Spinal cord (tissue), 10 donors: ENCODE measurements at places on chromosomes 4 and X. TPM values are rescaled to one million over a fixed set of nuclear protein-coding genes. Genes with fewer than 3 reads are reported as not detected.
A peak's percentile ranks its signal among the peaks of the same experiment; 100 is the strongest.

- H3K4me1 ChIP-seq = no peaks in the 10 kb centered on the region
- no peak overlapping the region for H3K27ac ChIP-seq
- H3K27me3 ChIP-seq = no peaks in the 10 kb centered on the region
- DNase-seq = no peak
- no peaks in the 10 kb centered on the region for H3K36me3 ChIP-seq
Observed at GRCh38 chr4:176448761-176449160, 129.0 kb downstream of the SPCS3 start.

- H3K4me1 ChIP-seq = no peaks in the 10 kb centered on the region
- DNase-seq = no peak
- H3K36me3 ChIP-seq = no peaks in the 10 kb centered on the region
- H3K27me3 ChIP-seq = peaks cover 2% of the 10 kb centered on the region
Observed at GRCh38 chrX:17990532-17990931, 129.4 kb upstream of the RAI2 start.

- no peak overlapping the region for H3K27ac ChIP-seq
- no peaks in the 10 kb centered on the region for H3K27me3 ChIP-seq
- H3K4me1 ChIP-seq = no peaks in the 10 kb centered on the region
- no peaks in the 10 kb centered on the region for H3K36me3 ChIP-seq
- H3K4me3 ChIP-seq = no peak overlapping the region
Observed at GRCh38 chr4:170589597-170590191, 499.9 kb upstream of the AADAT start.

- no peak overlapping the region for H3K4me3 ChIP-seq
- H3K4me1 ChIP-seq = no peaks in the 10 kb centered on the region
- no peaks in the 10 kb centered on the region for H3K36me3 ChIP-seq
- no peak for DNase-seq
- no peak overlapping the region for H3K27ac ChIP-seq
Observed at GRCh38 chrX:132294776-132295495, 75.7 kb upstream of the RAP2C start.

GRCh38 chrX:108000751-108001150, 18.6 kb upstream of the TEX13B start:
- no peak overlapping the region for H3K27ac ChIP-seq
- no peaks in the 10 kb centered on the region for H3K36me3 ChIP-seq
- H3K27me3 ChIP-seq = peaks cover 2% of the 10 kb centered on the region
- no peak for DNase-seq

Gene SPATA4
- polyA plus RNA-seq = 1.2 TPM

DNA sequence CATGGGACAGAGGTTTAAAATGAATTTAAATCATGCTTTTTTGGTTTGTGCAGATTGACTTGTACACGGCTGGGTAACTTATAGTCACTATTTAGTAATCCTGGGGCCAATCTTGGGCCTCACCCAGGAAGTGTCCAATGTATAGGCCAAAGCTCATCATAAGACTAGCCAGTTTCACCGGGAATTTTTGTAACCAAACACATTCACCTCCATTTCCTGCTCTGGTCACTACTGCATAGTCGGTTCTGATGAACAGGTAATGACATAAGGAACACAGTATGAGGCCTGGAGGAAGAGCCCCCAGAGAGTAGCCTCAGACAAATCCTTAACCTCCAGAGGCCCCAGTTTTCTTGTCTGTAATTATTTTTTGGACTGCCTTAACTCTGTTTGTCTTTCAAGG, 81.9 kb downstream of the HPRT1 start:
- H3K4me3 ChIP-seq = no peak overlapping the region
- H3K27ac ChIP-seq = no peak overlapping the region
- H3K36me3 ChIP-seq = peaks cover 5% of the 10 kb centered on the region
- H3K4me1 ChIP-seq = peaks cover 22% of the 10 kb centered on the region
- DNase-seq = no peak

Gene DAPP1
- 0.53 TPM for polyA plus RNA-seq

GRCh38 chr4:127669691-127670090, 36.9 kb downstream of the INTU start:
- H3K4me3 ChIP-seq = no peak overlapping the region
- H3K36me3 ChIP-seq = no peaks in the 10 kb centered on the region
- H3K4me1 ChIP-seq = no peaks in the 10 kb centered on the region
- no peaks in the 10 kb centered on the region for H3K27me3 ChIP-seq
- H3K27ac ChIP-seq = no peak overlapping the region
- no peak for DNase-seq

DNA sequence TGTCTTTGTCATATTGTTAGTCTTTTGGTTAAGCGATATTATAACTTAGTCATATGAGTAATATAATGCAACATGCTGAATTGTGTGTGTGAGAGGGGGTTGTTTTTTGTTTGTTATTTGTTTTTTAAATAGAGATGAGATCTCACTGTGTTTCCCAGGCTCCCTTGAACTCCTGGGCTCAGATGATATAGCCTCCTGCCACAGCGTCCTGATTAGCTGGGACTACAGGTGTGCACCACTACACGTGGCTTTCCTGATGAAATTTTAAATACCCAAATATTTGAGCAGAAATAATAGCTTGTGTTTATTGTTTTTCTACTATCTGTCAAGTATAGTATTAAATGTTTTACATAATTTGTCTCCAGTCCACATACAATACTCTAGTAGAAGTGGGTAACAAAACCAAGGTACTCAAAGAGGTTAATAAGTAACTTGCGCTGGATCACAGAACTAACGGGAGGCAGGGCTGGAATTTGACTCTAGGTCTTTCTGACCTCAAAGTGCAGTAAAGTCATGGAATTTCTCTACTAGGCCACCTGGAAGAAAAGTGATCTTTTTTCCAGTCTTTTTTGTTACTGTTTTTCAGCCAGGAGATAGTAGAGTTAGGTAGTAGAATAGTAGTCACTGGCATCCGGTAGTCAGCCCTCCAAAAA, 47.8 kb downstream of the CLCN3 start:
- no peaks in the 10 kb centered on the region for H3K4me1 ChIP-seq
- H3K4me3 ChIP-seq = no peak overlapping the region
- no peak for DNase-seq
- H3K27me3 ChIP-seq = no peaks in the 10 kb centered on the region
- no peaks in the 10 kb centered on the region for H3K36me3 ChIP-seq
- H3K27ac ChIP-seq = no peak overlapping the region

DNA sequence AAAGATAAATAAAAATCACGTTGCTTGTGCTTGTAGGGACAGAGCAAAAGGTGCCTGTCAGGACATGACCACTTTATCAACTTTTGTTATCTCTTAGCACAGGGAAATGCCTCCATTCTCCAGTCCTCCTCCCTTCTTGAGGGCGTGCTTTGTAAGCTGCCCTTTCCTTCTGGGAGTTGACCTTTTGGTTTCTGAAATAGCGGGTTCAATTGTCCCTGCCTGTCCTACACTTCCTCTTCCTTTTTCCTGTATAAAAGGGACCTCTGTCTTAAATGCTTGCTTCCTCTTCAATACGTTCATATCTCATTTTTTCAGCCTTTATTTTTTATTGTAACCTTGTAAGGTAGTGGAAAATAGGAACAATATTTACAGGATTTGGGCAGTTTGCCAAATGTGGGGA, 153.5 kb downstream of the SH3BGRL start:
- no peak overlapping the region for H3K27ac ChIP-seq
- no peaks in the 10 kb centered on the region for H3K4me1 ChIP-seq
- DNase-seq = no peak
- H3K4me3 ChIP-seq = no peak overlapping the region

DNA sequence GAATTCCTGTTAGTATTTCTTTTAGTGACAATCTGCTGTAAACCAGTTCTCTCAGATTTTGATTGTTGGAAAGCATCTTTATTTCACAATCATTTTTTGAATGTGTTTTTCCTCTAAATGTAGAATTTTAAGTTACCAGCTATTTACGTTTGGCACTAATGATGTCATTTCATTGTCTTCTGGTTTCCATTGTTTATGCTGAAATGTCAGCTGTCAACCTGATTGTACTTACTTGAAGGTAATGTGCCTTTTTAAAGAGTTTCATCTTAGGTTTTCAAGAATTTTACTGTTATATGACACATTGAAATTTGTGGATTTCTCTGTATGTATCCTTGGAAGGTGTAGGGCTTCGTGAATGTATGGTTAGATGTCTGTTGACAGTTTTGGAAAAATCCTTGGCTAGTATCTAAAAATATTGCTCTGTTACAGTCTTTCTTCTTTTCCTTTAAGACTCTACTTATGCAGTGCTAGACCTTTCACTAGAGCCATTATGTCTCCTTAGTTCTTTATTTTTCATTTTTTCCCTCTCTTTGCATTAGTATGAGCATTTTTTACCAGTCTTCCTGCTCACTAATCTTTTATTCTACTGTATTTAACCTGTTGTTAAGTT, 30.4 kb downstream of the SMAD1 start:
- H3K27ac ChIP-seq = no peak overlapping the region
- no peaks in the 10 kb centered on the region for H3K36me3 ChIP-seq
- H3K27me3 ChIP-seq = no peaks in the 10 kb centered on the region
- H3K4me1 ChIP-seq = no peaks in the 10 kb centered on the region
- DNase-seq = no peak

DNA sequence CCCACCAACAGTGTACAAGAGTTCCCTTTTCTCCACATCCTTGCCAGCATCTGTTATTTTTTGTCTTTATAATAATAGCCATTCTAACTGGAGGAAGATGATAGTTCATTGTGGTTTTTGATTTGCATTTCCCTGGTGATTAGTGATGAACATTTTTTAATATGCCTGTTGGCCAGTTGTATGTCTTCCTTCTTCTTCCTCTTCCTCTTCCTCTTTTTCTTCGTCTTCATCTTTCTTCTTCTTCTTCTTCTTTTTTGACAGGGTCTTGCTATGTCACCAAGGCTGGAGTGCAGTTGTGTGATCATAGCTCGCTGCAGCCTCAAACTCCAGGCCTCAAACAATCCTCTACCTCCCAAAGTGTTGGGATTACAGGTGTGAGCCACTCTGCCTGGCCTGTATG, 87.4 kb downstream of the CCDC160 start:
- no peak overlapping the region for H3K27ac ChIP-seq
- no peaks in the 10 kb centered on the region for H3K36me3 ChIP-seq
- no peaks in the 10 kb centered on the region for H3K4me1 ChIP-seq
- DNase-seq = no peak
- no peak overlapping the region for H3K4me3 ChIP-seq

Gene ARSJ
- polyA plus RNA-seq = 0.66 TPM

- H3K4me3 ChIP-seq = no peak overlapping the region
- H3K27me3 ChIP-seq = peaks cover 4% of the 10 kb centered on the region
- no peaks in the 10 kb centered on the region for H3K36me3 ChIP-seq
- DNase-seq = no peak
- no peak overlapping the region for H3K27ac ChIP-seq
Observed at GRCh38 chrX:104668550-104668949, 102.6 kb downstream of the IL1RAPL2 start.

DNA sequence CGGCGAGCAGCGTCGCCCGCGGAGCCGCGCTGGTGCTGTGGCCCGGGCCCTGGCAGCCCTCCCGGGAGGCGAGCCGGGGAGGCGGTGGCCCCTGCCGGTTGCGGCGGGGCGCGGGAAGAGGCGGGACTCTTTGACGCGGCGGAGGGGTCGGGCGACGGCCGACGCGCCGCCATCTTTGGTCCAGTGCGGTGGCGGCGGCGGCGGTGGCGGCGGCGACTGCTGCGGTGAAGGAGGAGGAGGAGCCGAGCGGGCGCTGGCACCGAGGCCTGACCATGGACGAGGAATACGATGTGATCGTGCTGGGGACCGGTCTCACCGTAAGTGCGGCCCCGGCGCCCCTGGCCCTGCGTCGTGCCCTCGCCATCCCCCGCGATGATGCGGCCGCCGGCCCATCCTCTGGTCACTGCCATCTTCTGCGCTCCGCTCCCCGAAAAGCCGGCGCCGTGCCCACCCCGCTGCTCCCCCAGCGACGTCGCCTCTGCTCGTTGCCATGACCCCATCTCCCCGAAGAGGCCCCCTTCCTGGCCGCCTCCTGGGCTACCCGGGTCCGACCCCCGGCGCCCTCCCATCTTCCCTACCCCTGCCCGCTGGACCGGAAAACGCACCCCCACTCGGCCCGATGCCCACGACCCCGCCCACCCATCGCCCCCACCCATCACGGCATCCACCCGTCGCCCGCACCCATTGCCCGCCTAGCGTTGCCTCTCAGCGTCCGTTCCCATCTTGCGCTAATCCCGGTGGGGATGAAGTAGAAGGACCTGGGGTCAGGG, at the start of gene GDI1:
GDI1 (plus strand) TSS at position 172 of the 770 bp plus-strand sequence; CDS start at position 273, 101 bp downstream.
- peak; percentile 34 for DNase-seq
- H3K4me3 ChIP-seq = peak within 1 kb of the TSS; percentile 57
- H3K36me3 ChIP-seq = peaks cover 71% of the 10 kb centered on the region
- H3K27ac ChIP-seq = peak within 1 kb of the TSS; percentile 79

Gene IBSP
- 0.16 TPM for polyA plus RNA-seq

DNA sequence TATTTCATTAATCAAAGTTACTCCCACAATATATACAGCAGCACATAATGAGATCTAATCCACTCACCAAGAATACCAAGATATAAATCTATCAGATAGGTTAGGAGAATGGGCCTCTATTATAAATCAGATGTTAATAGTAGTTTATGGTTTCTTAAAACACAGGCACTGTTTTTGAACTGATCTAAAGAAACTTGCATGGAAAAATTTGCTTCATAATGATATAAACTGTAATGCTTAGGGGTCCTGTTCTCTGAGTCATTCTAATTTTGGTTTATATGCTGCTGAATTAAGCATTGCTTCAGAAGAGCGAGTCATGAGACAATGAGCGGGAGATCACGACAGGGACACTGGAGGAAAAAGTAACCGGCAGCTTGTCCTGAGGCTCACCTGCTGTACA, 113.3 kb upstream of the OTUD4 start:
- no peaks in the 10 kb centered on the region for H3K4me1 ChIP-seq
- H3K4me3 ChIP-seq = no peak overlapping the region
- no peak for DNase-seq
- no peaks in the 10 kb centered on the region for H3K27me3 ChIP-seq

GRCh38 chr4:2246384-2247127, 4.6 kb upstream of the HAUS3 start:
- no peak overlapping the region for H3K27ac ChIP-seq
- H3K36me3 ChIP-seq = peaks cover 55% of the 10 kb centered on the region
- peaks cover 15% of the 10 kb centered on the region for H3K4me1 ChIP-seq
- peak; percentile 0 for DNase-seq

Gene BGN
- 98.9 TPM for polyA plus RNA-seq

DNA sequence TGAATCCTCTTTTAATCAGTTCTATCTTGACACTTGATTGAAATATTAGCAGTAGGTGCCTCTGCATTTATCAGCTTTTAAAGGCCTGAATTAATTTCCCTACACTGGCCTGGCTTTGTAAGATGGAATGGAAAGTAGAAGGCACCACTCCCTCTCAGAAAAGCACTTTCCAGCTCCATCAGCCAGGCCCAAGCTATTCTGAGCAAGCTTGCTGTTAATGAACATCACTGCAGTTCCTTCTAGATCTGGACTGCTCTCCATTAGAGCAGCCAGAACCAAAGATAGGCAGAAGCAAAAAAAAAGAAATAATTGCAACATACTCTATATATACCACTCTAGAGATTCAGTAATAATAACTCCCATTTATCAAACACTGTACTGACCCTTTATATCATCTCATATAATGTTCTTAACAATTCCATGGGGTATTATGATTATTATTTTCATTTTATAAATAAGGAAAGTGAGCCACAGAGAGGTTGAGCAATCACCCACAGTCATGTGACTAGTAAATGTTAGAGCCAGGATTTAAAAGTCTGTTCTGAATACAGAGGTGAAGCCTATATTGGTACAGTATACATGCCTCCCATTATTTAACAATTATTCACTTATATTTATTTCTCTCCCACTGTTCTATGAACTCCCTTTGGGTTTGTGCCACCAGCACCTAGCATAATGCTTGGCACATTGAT, 39.4 kb upstream of the GPC3 start:
- DNase-seq = no peak
- no peaks in the 10 kb centered on the region for H3K36me3 ChIP-seq
- H3K27me3 ChIP-seq = peaks cover 6% of the 10 kb centered on the region
- no peak overlapping the region for H3K4me3 ChIP-seq
- H3K4me1 ChIP-seq = peaks cover 3% of the 10 kb centered on the region
